ENCODE measurements at places on chromosomes 16 and 17.

DNA sequence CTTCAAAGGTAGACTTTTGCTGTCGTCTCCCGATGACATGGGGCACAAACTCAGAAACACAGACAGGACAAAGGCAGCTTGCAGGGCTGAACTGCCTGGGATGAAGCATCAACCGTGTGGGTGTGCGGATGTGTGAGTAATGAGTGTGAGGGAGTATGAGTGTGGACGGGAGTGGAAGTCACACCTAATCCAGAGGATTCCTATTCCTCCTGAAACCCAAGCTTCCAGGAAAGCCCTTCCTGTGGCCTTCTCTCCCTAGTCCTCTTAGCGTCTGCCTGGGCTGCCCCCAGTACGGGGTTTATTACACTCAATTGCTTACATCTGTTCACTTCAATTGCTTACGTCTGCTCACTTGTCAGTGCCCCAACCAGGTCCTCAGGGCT is 2.3 kb upstream of the IL4R start:
- no peak for DNase-seq

- no peak for DNase-seq
Observed at GRCh38 chr16:87984632-87985267, 33.5 kb downstream of the BANP start.

DNA sequence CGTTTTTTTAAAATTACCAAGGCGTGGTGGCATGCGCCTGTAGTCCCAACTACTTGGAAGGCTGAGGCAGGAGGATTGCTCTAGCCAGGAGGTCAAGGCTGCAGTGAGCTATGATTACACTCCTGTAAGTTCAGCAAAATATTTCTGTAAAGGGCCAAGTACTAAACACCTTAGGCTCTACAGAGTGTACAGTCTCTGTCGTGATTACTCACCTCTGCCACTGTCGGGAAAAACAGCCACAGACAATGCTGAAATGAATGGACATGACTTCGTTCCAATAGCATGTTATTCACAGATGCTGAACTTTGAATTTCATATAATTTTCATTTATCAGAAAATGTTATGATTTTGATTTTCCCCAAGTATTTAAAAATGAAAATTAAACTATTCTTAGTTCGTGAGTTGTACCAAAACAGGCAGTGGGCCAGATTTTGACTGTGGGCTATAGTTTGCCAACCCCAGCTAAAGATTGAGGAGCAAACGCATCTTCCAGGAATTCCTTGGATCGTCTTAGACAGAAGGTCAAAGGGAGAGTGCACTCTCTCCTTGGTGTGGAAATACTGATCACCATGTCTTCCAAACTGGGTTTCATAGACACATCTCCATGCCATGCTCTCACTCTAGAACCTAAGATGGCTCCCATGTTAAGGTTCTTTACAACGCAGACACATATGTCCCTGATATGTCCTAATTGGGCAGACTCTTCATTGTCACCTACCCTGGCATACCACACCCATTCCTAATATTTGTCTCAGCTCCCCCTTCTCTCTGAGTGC is 89.5 kb downstream of the MARF1 start:
- peak; percentile 18 for DNase-seq

GRCh38 chr17:68403122-68403521 is 54.2 kb downstream of the WIPI1 start:
- DNase-seq = no peak

- DNase-seq = no peak
Observed at GRCh38 chr17:76087531-76087930, 8.5 kb downstream of the ZACN start.

DNA sequence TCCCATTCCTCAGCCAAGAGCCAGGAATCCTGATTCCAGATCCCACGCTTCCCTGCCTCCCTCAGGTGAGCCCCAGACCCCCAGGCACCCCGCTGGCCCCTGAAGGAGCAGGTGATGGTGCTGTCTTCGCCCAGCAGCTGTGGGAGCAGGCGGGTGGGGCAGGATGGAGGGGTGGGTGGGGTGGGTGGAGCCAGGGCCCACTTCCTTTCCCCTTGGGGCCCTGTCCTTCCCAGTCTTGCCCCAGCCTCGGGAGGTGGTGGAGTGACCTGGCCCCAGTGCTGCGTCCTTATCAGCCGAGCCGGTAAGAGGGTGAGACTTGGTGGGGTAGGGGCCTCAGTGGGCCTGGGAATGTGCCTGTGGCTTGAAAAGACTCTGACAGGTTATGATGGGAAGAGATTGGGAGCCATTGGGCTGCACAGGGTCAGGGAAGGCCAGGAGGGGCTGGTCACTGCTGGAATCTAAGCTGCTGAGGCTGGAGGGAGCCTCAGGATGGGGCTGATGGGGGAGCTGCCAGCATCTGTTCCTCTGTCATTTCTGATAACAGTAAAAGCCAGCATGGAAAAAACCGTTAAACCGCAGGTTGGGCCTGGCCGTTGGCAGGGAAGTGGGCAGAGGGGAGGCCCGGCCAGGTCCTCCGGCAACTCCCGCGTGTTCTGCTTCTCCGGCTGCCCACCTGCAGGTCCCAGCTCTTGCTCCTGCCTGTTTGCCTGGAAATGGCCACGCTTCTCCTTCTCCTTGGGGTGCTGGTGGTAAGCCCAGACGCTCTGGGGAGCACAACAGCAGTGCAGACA is at the start of gene SPN:
Gene SPN, plus strand, starts transcription at position 232 of the 791 bp plus-strand sequence. Its CDS starts 482 bp downstream, at position 714.
- no peak for DNase-seq

GRCh38 chr17:48439110-48439850 is 9.3 kb upstream of the SKAP1 start:
- no peak for DNase-seq

GRCh38 chr17:61536422-61536955 is 54.5 kb downstream of the NACA2 start:
- DNase-seq = peak; percentile 20

DNA sequence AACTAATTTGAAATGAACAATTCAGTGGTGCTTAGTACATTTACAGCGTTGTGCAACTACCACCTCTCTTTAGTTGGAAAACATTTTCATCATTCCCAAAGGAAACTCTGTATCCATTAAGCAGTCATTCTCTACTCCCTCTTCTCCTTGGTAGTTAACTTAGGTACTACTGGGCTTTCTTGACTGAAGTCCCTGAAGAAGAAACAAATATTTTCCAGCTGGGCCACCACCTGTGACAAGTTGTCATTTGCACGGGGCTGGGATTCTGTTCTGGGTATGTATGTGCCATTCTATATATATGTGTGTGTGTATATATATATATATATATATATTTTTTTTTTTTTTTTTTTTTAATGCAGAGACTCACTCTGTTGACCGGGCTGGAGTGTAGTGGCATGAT is 15.4 kb upstream of the RMI2 start:
- DNase-seq = no peak

DNA sequence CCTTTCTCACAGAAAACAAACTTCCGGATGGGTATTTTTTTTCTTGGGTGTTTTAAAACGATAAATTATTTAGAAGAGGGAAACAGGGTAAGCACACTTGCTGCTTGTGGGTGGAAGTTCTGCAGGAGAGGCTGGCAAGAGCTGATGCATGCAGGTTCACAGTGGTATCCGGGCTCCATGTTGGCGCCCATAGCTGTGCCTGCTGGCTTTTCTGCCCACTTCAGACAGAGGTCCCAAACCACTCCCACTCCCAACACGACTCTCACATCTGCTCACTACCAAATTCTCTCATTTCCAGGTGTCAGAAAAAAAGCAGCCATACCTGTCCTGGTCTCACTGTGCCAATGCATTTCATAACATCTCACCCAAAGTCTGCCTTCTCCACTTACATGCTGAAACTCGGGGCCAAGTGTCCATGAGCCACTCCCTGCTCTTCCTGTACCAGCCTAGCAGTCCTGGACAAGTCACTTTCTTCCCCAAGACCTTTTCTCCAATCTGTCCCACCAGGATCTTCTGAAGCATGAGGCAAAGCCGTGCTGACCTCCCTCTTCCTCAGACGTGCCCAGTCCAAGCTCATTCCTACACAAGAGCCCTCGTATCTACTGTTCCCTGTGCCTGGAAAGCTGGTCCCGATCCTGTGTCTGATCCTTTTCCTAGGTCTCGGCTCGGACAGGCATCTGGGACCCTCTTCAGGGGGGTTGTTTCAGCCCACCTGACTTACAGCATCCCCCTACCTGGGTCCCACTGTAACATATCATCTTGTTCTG is 1.5 kb downstream of the CD300LF start:
- no peak for DNase-seq

DNA sequence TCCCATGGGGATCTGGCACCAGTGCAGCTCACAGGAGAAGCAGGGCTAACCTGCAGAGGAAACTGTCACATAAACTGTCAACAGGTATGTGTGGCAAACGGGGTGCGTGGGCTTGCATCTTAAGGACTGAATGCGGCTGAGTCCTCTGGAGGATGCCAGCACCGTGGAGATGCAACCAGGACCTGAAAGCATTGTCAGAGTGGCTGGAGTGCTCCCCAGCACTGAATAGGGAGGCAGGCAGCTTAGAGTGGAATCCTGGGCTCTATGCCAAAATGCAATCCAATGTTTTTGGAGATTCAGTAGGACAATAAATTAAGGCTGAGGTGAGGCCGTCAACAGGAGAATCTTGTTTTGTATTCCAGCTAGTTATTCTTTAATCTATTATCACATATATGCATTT is 21.3 kb upstream of the SALL1 start:
- DNase-seq = no peak

All from MG63 (cell line).